ENCODE measurements at places on chromosomes 2 and 18.

- DNase-seq = no peak
These were observed 53.1 kb downstream of the ACVR1 start for GRCh38 chr2:157822993-157823392.

GRCh38 chr2:64738026-64738425, 84.3 kb upstream of the SERTAD2 start:
- no peak for DNase-seq

DNA sequence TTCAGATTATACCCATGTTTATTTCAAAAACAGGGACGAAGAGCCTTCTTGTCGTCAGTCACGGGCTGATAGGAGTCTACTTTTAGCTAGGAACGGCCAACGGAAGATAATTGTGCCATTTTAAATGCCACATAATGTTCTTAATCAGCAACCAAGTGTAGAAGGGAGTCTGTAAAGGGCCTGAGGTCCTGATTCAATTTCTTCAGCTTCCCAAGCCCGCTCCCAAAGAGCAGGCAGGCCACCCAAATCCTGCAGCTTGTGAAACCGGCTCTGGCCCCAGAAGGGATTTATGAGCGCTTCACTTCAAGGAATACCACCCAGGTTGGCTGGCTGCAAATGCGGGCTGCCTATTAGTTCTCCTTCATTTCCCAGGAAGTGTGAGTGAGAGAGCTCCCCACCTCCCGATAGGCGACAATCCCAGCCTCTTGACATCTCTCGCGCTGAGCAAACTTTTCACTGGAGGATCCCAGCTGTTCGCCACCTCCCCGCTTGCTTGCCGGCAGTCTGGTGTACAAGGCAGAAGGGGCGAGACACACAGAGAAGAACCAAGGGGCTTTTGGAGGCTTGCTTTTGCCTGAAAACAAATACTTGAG, 272.9 kb downstream of the CDH20 start:
- no peak for DNase-seq

DNA sequence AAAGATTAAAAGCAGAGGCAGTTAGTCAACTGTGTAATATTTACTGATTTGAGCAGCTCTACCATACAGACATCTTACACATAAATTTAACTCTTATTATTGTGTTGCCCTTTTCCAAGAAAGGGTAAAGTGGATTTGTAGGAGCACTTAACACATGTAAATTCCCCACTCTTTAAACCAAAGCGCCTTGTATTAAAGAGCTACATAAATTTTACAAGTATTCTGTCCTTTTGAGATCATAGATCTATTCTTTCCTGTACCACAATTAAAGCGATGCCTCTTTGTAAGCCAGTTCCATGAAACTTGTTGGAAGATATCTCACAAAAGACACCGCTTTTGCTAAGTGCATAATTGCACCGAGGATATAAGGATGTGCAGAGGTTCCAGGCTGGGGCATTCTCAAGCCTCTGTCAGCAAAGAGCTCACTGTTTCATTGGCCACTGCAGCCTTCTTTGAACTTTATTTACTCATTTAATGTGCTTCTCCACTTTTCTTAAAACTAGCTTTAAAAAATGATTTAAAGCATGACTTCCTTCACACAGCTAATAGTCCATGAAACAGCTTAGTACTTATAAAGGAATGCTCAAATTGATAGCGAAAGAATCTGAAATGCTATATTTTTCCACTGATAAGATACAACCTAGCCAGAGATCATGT, 520.0 kb upstream of the TCF4 start:
- no peak for DNase-seq

- DNase-seq = no peak
These were observed 62.8 kb downstream of the ARL6IP6 start for GRCh38 chr2:152781175-152781574.

- DNase-seq = no peak
These were observed 34.9 kb downstream of the FAM110C start for GRCh38 chr2:11248-11941.

GRCh38 chr18:10403708-10404107, 50.7 kb upstream of the APCDD1 start:
- DNase-seq = no peak

DNA sequence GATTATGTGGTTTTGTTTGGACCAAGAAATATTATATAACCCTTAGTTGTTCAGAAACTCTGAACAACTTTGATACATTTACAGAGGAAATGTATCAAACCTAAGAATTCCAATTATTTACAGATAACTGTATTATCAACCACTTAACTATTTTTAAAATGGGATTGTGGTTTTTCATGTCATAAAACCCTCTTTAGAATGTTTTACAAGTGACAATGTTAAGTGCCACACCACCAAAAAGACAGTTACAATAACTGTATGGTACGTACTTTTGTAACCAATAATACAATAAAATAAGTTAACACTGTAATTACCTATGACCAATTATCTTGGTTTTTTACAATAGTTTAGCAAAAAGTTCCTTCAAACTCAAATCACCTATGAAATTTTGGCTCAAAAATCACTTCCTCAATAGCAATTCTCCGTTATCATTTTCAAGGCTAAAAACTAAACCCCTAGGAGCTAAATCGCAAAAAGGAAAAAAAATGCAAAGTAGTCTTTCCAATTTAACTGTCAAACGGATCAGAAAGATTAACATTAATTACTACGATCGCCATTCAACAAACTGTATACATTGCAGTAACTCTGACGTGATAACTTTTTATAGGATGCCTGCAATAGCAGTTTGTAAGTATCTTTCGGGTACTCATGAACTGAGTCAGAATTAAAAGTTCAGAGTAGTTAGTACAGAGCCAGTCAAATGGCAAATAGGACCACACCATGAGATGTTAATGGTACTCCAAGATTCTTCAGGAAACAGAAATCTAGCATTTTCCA, 1.5 kb downstream of the ROCK1 start:
- DNase-seq = no peak

GRCh38 chr2:29582062-29582461, 339.3 kb downstream of the ALK start:
- DNase-seq = no peak

- DNase-seq = peak; percentile 31
These were observed 46.4 kb downstream of the BMP10 start for GRCh38 chr2:68824831-68825230.

- DNase-seq = no peak
These were observed 78.6 kb downstream of the BARD1 start for GRCh38 chr2:214730800-214731407.

- no peak for DNase-seq
These were observed 818.1 kb downstream of the SLC4A3 start for GRCh38 chr2:220445429-220446105.

GRCh38 chr2:180017784-180018183, 10.7 kb upstream of the CWC22 start:
- DNase-seq = no peak

- DNase-seq = no peak
These were observed 673.4 kb downstream of the SLC4A3 start for GRCh38 chr2:220300806-220301205.

- no peak for DNase-seq
These were observed 226.3 kb downstream of the EIPR1 start for GRCh38 chr2:3151153-3151918.

- DNase-seq = no peak
These were observed 183.7 kb downstream of the FHOD3 start for GRCh38 chr18:36481201-36481657.

DNA sequence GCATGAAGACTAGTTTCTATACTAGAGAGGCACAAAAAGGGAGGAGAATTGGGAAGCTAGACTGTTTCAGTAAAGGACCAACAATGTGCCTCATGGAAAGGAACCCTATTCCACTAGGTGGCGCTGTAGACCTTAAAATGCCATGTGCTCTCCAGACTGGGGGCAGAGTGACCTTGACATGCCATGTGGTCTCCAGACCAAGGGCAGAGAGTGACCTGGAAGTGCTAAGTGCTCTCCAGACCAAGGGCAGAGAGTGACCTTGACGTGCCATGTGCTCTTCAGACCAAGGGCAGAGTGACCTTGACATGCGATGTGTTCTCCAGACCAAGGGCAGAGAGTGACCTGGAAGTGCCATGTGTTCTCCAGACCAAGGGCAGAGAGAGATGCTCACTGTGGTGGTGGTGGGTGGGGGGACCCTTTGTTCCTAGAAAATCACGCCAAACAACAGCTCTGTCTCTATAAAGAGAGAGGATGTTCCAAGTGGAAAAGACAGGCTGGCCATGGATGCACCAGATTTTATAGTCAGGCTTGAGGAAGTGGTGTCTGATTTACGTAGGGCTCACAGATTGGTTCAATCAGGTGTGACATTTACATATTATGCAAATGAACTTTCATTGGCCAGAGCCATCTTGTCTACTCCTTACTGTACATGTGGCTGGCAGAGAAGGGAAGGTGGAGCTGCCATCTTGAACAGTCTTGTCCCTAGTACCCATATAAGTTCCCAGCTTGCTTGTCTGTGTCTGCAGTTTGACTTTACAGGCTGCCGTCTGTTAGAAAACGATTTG, 344.0 kb upstream of the DDX18 start:
- DNase-seq = no peak

GRCh38 chr2:29561181-29561580, 360.2 kb downstream of the ALK start:
- peak; percentile 47 for DNase-seq

GRCh38 chr2:63888053-63888452, 46.4 kb downstream of the UGP2 start:
- DNase-seq = no peak

DNA sequence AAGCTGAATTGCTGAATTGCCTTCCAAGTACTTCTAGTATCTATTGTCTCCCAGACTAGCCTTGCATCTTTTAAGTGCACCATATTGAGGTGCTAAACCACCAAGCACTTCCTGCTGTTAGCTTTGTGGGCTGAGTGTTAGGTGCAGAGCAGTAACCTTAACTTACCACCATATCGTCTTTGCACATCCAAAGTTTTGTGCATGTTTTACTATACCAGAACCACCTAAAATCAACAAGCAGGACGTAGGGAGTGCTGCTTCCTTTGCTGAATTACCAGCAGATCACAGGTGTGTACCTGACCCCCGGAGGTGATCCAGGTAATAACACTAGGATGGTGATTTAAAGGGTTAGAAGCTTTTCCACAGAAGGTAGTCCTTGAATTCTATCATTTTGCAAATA, 359.9 kb upstream of the HNRNPA3 start:
- no peak for DNase-seq

DNA sequence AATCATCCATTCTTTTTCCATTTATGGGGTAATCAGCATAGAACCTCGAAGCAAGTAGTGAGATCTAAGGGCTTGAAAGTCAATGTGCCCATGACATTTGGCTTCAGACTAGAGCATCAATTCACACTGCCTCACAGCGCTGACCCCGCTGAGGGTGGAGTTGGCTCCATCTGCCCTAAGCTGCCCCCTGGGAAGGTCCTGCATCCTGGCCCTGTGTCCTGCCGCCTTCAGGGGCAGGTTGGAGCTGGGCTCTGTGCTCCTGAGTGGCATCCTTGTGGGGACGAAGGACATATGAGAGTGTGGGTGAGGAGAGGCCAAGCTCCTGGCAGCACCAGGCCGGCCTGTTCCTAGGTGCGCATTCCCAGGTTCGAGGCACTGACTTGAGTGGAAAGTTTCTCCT, 249.4 kb downstream of the FHOD3 start:
- DNase-seq = no peak

DNA sequence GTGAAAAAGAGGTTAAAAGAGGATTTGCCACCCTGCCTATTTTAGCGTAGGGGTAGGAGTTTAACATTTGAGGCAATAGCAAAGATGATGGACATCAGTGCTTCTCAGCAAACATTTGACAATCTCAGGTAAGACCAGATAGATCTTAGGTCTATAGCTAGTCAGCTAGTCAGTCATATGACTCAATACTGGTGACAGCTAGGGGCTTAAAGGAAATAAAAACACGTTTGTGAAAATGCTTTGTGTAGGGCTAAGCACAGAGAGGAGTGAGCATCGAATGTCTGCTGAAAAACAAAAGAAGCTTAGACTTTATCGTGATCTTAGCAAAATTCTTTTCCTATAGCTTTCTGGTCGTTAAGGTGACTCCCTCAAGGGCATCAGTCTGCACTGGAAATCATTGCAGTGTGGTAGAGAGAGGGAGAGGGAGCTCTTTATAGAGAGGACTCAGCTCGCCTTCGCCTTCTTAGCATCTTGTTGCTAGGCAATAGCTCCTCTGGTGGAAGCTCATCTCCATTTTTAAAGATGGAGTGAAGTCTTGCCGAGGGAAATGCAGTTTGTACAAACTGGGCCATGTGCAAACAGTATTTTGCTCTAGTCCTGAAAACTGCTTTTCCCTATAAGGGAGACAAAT, 62.8 kb upstream of the SLC38A11 start:
- DNase-seq = no peak

DNA sequence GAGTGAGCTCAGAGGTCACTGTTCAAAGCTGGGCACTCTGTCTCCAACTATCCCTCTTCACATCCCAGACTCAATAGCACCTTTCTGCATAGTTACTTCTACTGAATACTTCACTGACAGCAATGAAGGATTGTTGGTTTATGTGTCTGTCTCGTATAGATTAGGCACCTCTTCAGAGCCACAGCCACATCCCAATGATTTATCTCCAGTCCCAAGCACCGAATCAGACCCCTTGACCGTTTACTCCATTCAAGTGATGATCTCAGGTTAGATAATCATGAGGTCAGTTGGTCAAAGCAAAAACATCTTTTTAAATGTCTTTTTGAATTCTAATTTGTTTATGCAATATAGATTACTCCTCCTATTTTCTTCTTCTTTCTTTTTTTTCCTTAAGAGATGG, 14.7 kb downstream of the NEDD4L start:
- DNase-seq = no peak

DNA sequence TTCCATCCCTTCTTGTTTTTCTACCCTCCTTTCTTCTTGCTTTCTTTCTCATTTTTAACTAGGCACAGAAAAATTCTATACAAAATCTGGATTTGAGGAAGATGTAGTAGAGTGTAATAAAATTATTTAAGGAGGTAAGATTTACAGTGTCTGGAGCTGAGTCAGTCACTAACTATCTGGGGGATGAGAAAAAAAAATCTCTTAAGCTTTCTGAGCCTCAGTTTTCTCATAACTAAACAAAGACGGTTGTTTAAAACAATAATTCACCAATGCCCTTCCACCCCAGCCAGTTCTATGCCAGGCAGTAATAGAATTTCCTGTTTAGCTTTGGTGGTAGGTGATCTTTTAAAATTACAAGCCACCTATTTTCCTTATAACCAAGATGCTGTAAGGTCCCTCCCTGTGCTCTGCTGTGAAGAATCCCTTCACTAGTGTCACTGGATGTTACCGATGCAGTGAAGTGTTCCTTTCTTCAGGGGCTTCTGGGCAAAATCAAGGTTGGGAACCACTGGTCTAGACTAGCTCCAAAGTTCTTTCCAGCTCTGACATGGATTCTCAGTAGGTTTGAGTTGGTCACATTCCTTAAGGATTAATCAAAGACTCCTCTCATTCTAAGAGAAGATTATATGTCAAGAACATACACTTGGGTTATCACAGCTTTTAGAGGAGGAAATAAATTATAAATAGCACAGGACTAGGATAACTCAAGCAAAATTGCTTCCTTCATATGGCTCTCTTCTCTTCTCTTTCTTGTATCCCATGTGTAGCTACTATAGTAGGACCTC, 289.0 kb downstream of the CDH2 start:
- DNase-seq = peak; percentile 37

DNA sequence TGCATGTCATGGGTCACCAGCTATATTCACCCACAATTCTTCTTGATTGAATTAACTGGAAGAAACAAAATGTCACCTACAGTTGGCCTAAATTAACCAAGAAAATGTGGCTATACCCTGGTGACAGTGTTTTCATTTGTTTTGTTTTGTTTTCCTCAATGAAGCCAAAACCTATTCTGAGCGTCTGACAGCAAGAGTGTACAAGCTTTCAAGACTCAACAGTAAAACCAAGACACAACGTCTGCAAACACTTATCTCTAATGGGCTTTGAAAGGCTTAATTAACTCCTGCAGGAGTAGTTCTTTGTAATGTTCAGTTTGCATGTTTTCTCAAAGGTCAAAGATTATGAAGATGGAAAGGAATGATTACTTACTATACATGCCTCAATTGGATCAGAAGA, 827.6 kb upstream of the KLHL29 start:
- no peak for DNase-seq

Data from fibroblast of skin of left quadriceps (primary cell).